Activated naive CD4-positive, alpha-beta T cell treated with anti-CD3 and anti-CD28 coated beads, Interleukin-2, amount 50 U/mL, for 16 hours (primary cell): ENCODE measurements at places on chromosomes 3 and 15.

GRCh38 chr15:82805994-82806406 is at the start of gene FSD2:
Gene FSD2 (minus strand): TSS chr15:82806069. CDS start chr15:82787390, 18,679 bp downstream.
- DNase-seq: no peak

- no peak for DNase-seq
Observed at GRCh38 chr15:94968133-94968532, 736.8 kb downstream of the MCTP2 start.

DNA sequence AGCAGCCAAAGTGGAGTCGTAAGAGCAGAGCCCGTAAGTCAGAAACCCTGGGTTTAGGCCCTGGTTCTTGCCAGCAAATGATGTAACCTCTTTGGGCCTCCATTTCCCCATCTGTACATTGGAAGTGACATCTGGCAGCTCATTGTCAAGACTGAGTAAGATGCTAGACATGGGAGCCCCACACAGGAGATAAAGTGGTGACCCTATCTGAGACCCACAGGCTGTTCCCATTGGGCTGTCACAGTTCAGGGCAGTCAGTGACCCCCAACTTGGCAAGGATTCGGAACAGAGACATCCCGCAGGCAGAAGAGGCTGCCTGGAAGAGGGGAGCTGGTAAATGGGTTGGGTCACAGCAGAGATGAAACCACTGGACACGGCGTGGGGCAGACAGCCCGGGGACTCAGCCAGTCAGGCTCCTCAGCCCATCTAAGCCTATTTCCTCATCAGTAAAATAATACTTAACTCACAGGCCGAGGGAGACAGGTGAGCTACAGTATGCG is 1.8 kb downstream of the CLN6 start:
- DNase-seq: no peak

- DNase-seq: no peak
Observed at GRCh38 chr3:81823882-81824395, 62.5 kb upstream of the GBE1 start.

GRCh38 chr3:60431599-60431958 is 819.7 kb downstream of the FHIT start:
- DNase-seq: no peak

DNA sequence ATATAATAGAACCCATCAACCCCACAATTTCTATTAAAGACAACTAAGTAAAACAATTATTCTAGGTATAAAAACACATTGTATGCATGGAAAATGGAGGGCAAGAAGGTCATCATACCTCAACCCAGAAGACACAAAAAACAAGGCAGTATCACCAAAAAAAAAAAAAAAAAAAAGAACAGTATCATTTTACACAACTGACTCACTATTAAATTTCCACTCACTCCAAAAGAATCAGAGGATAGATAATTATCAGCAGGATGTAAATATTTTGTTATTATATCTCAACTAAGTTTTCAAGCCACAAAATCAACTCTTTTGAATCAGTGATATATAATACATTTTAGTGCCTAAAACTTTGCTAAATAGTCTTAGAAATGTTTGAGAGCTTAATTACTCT is 55.0 kb downstream of the CLASP2 start:
- no peak for DNase-seq

- DNase-seq: no peak
Observed at GRCh38 chr3:118626453-118626852, 408.2 kb downstream of the IGSF11 start.

GRCh38 chr3:128084675-128085021 is 32.4 kb downstream of the SEC61A1 start:
- DNase-seq: no peak

- no peak for DNase-seq
Observed at GRCh38 chr3:188486126-188486525, 332.2 kb downstream of the LPP start.

- no peak for DNase-seq
Observed at GRCh38 chr3:111351334-111351733, 190.7 kb upstream of the CD96 start.
